ENCODE measurements at places on chromosomes 11 and 22. TPM values are rescaled to one million over a fixed set of nuclear protein-coding genes. Genes with fewer than 3 reads are reported as not detected.

GRCh38 chr11:120306519-120307242 lies 18.4 kb upstream of the TLCD5 start:
- peak; percentile 63 for DNase-seq

DNA sequence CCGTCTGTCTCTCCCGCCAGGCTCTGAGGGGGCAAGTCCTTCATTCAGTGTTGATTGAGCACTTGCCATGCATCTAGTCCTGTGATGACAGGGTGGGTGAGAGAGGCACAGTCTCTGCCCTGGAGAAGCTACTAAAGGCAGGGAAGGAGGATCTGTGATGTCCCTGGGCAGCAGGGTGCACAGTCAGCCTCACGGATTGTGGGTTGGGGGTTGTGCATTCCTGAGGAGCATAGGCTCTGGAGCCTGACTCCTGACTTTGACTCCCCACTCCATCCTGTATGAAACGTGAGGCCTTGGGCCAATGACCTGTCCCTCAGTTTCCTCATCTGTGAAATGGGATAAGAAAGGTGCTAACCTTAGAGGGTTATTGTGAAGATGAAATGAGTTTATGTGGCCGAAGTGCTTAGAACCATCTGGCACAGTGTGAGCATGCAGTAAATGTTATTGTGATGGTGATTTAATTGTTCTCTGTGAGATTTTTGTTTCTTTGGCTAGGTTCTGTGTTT lies 4.7 kb downstream of the SLC22A8 start:
- no peak for DNase-seq

- peak; percentile 89 for DNase-seq
Observed at GRCh38 chr11:6473451-6474412, at the start of gene TRIM3. Gene TRIM3 (minus strand): TSS chr11:6473941. CDS start chr11:6465695, 8,246 bp downstream.

GRCh38 chr22:43345761-43346301 lies 2.7 kb upstream of the SCUBE1 start:
- no peak for DNase-seq

DNA sequence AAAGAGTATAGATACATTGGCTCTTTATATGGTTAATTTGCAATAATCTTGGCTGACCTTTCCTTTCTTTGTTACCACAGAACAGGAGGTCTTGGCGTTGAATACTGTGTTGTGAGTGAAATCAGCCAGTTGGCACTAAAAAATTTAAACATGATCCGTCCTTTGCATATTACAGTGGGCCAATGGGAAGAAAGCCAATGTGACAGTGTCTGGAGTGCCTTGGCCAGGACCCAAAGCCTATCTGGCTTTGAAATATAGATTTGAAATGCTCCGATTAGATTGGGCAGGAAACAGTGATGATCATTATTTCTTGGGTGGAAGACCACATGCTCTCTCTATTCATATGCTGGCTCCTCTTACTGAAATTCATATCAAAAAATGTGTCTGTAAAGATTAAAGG lies 339.6 kb upstream of the ANO3 start:
- DNase-seq: no peak

The SMIM35 gene
- total RNA-seq: not detected

The TRIM64C gene
- not detected for total RNA-seq

The OR51B5 gene
- total RNA-seq: 0.21 TPM

The SSTR3 gene
- not detected for total RNA-seq

All from myocyte (in vitro differentiated cells).